ENCODE measurements at places on chromosomes 1 and 21.

- no peak for DNase-seq
These were observed 5.4 kb upstream of the TSNAX start for GRCh38 chr1:231522931-231523642.

GRCh38 chr1:154867064-154867825 lies 2.8 kb downstream of the KCNN3 start:
- DNase-seq = no peak

DNA sequence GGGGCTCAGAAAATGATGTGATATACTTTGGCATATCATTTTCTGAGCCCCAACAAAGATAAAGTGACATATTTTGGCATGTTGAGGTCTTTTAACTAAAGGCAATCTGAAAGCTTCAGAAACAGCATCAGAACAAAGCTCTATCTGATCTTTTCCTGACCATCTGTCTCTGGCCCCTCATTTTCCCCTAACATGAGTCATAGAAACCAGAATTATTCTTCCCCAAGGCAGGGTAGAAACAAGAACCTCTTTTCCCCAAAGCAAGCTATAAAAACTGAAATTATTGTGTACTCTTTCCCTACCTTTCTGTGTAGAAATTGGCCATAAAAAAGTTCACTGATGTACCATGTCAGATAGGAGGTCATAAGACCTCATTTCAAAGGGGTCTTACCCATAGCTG lies 48.7 kb upstream of the PLA2G4A start:
- no peak for DNase-seq

GRCh38 chr1:235513495-235514366 lies 9.5 kb upstream of the B3GALNT2 start:
- DNase-seq = peak; percentile 50
